Fibroblast of lung (primary cell): ENCODE measurements at places on chromosomes 12 and 14.

- DNase-seq: no peak
Observed at GRCh38 chr12:76049575-76050251, 18.1 kb upstream of the PHLDA1 start.

GRCh38 chr14:95928751-95929150 is 52.1 kb downstream of the TUNAR start:
- DNase-seq: no peak

- DNase-seq: no peak
Observed at GRCh38 chr12:48029491-48030172, 25.4 kb upstream of the COL2A1 start.

- DNase-seq: no peak
Observed at GRCh38 chr12:12023456-12023855, 47.3 kb upstream of the BCL2L14 start.

DNA sequence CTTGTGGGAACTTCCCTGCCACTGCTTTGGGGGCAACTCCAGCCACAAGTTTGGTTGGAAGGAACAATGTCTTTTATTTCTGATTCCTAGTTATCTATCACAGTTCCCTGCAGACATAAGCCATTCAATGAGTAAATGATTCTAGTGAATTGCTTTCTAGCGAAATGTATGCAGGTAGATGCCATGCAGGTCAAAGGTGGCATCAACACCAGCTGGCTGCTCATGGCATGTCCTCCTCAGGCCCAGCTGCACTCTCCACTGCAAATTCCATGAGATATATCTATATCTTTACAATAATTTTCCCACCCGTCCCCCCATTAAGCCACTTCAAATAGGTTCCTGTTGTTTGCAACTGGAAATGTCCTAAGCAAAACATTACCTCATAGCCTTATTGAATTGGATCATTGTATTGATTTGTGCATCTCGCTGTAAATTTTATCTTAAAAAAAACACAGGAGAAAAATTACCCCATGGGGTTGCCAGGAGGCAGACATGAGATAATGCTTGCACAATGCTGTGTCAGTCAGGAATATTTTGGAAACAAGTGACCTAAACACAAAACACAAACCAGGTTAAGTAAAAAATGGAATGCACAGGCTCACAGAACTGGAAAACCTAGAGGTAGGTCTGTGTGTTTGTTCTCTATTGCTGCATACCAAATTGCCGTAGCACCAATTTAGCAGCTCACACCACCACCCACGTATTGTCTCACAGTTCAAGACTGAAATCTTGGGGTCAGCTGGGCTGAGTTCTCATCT is 32.8 kb upstream of the TXNRD1 start:
- peak; percentile 66 for DNase-seq

DNA sequence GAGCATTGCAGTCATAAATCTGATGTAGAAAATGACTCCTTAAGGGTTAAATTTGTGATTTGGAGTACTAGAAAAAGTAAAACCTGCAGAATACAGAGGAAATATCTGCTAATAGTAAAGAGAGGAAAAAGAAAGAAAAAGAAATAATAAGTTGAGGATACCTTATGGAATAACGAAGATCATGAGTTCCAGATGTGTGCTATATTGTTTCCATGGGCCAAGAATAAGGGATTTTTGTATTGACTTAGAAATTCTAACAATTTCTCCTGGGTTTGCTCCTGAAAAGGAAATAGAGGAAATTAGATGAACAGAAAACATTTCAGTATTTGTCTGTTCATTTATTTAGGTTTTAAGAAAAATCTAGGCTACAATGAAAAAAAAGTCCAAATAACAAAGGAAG is 115.3 kb downstream of the ALG10B start:
- no peak for DNase-seq

- no peak for DNase-seq
Observed at GRCh38 chr12:88805286-88805685, 225.0 kb upstream of the KITLG start.

DNA sequence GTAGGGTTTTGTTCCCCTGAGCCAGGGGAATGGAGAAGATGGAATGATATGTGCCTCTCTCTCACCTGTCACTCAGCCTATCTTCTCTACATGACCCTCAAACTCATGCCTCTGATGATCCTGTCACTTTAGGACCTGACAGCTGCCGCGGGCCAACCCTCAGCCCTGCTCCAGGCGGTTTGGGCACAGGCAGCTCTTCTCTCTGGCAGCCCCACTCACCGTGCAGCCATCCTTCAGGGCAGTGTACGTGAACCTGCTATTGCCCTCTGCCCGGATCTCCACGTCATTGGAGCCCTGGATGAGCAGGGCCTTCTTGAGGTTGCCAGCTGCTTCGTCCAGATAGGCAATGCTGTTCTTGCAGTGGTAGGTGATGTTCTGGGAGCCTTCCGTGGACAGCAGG is 10.5 kb downstream of the TMEM106C start:
- DNase-seq: no peak

GRCh38 chr14:24612196-24612595 is 2.7 kb upstream of the GZMH start:
- no peak for DNase-seq

DNA sequence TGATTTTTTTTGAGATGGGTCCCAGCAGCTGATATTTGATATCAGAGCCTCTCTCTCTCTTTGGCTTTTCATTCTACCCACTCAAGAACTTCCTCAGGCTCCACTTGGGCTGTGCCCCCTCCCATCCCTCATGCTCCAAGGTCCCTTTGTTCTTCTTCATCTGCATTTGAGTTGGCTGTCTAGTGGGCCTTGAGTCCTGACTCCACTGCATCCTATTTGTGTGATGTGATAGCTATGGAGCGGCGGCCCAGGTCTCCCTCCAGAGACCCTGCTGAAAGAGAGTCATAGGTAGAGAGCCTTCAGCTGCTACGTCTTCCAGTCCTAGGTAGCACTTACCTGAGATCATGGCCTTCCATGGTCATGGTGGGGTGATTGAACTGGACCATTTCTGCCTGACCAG is 123.1 kb upstream of the VRK1 start:
- no peak for DNase-seq

DNA sequence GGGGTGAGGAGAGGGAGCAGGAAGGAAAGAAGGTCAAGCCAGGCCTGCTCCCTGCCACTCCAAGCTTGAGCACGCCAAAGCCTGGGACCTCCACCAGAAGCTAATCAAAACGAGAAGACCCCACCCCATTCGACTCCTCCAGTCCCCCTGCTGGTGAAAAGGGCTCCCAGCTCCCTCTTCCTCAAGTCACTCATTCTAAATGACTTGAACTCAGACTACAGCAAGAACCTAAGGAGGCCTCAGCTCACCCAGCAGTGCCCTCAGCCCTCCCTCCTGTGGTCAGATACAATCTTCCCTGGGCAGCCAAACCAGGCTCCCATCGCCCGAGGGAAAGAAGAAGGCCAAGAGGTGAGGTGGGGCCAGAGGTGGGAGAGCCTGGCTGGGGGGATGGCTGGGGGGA is 17.4 kb downstream of the HDAC7 start:
- DNase-seq: no peak

DNA sequence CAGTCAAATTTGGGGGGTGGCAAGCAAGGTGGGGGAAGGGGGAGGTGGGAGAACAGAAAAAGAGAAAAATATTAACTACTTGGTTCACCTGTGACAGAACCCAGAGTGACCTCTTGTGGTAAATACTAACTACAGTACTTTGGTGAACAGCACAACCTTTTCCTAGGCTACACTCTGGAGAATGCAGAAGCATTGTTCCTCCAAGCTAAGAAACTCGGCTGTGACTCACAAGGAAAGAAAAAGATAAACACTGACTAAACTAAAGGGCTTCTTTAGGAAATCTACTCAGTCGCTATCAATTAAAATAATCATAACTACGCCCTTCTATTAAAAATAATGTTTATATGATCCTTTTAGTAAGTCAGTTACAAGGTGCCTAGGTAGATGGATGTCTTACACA is 5.4 kb downstream of the KCNH5 start:
- peak; percentile 78 for DNase-seq

DNA sequence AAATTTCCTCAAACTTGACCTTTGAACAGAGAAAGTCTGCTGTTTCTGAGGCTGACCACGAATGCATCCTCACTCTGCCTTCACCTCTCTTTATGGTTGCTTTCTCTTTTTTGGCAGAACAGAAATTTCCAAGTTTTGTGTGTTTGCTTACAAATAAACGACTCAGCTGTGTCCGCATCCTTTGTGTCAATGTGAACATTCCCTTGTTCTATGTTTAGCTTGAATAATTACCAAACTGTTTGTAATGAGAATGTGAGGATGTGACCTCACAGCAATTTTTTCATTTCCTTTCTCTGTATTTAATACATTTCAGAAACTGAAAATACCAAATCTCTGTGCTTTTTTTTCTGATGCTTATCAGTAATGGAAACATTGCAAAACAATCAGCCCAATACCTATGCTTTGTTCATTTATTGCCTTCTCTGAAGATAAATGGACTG is 410.9 kb downstream of the EGLN3 start:
- DNase-seq: no peak

- no peak for DNase-seq
Observed at GRCh38 chr12:13066459-13066858, 22.3 kb downstream of the FAM234B start.

DNA sequence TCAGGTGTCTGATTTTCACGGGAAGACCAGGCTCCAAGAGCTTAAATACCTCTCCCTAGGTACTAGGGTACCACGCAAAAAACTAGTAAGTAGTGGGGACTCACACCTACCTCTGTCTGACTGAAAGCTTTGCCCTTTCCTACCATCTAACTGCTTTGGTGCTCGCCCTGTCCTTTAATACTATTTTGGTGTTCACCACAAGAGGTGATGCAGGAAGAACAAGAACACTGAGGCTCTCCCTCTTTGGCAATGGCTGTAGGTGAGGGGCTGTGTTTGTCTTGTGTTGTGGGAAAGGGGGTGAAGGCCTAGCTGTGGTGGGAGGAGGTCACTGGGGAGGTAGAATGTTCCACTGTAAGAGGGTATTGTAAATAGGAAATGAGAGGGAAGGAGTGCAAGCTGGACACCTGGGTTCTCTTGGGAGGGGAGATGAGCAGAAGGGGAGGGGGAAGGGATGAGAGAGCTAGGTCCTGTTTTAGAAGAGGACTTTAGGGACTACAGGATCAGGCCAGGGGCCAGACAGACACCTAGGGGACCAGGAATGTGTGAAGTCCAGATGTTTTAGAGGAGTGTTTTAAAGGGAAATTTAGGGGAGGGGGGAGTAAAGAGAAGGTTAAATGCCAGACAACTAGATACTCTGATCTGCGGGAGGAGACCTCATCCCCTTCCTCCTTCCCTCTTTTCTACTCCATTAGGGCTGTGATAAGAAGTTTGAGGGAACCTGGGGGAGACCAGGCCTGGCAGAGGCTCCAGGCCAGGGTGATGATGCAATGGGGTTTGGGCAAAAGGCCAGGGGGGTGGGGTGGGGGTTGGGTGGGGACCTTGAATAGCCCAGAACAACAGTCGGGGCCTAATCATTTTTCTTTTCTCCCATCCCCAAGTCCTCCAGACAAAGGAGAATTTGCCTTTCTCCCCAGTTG is 2.1 kb downstream of the ITGA5 start:
- peak; percentile 57 for DNase-seq

DNA sequence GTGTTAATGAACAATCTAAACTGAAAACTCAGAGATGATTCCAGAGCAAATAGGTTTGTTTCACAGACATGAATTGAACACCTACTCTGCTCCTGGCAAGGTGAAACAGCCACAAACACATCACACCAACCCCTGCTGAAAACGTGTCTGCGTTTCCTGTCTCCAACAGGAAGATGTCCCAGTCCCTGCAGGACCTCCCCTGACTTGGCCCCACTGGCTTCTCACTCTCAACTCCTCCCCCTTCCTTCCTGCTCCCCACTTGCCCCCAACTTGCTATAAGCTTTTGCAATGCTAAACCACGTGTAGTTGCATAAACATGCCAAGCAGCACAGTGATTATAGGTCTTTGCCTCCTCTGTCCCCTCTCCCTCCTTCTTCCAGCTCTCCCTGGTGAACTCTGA is 567.6 kb downstream of the BCL11B start:
- DNase-seq: no peak

GRCh38 chr14:60812987-60813386 is 78.4 kb downstream of the MNAT1 start:
- DNase-seq: no peak

- no peak for DNase-seq
Observed at GRCh38 chr12:14777271-14777670, 26.0 kb downstream of the WBP11 start.

GRCh38 chr14:49206828-49207227 is 379.4 kb downstream of the RPS29 start:
- DNase-seq: peak; percentile 8

- no peak for DNase-seq
Observed at GRCh38 chr12:28440081-28440608, 249.9 kb downstream of the CCDC91 start.

DNA sequence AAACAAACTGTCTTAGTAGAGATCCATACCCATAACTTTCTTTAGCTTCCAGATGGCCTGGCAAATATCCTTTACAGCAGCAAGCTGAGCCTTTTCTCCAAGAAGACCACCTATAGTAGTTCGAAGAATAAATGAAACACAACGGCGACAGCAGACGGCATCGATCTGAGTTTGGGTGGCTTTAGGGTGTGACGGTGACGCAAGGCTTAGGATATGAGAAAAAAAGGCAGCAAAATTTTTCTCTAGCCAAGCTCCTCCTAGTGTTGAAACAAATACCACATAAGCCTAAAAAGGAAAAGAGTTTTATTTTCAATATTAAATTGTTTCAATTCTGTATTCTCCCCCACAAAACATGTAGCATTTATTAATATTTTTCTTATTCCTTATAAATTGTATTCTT is 33.3 kb downstream of the HEATR5A start:
- no peak for DNase-seq

DNA sequence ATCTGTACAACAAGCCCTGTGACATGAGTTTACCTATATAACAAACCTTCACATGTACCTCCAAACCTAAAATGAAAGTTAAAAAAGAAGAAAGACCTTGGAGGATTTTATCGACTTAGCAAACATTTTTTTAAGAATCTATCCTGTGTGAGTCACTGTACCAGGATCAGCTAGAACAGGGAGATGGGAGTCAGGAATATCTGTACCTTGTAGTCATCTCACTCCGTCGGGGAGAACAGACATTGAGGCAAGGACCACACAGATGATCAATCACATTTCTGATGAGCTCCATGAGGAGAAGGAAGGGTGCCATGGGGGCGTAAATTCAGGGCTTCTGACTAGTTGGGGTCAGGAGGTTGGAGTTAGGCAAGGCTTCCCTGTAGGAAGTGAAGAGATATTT is 310.6 kb downstream of the VRK1 start:
- no peak for DNase-seq

GRCh38 chr12:84421103-84421502 is 491.5 kb downstream of the SLC6A15 start:
- no peak for DNase-seq

DNA sequence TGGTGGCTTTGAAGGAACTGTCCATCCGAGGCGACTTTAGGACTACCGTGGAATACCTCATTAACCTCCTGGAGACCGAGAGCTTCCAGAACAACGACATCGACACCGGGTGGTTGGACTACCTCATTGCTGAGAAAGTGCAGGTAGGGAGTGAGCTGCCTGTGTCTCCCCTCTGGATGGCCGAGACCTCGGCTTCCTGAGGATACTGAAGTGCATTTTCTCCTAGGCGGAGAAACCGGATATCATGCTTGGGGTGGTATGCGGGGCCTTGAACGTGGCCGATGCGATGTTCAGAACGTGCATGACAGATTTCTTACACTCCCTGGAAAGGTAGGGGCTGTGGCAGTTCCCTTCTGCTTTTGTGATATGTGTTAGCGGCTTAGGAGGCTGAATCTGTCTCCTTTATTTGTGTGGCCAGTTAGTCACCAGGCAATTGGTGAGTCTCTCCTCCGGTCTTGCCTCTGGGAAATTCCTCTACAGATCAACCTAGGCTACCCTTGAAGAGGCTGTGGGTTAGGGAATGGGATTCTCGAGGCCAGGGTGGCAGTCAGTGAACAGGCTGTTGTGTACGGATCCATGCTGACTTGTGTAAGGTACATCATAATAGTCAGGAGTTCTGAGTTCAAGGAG is 75.3 kb downstream of the ACACB start:
- no peak for DNase-seq
